ENCODE measurements at places on chromosomes 4 and X. TPM values are rescaled to one million over a fixed set of nuclear protein-coding genes. Genes with fewer than 3 reads are reported as not detected.

DNA sequence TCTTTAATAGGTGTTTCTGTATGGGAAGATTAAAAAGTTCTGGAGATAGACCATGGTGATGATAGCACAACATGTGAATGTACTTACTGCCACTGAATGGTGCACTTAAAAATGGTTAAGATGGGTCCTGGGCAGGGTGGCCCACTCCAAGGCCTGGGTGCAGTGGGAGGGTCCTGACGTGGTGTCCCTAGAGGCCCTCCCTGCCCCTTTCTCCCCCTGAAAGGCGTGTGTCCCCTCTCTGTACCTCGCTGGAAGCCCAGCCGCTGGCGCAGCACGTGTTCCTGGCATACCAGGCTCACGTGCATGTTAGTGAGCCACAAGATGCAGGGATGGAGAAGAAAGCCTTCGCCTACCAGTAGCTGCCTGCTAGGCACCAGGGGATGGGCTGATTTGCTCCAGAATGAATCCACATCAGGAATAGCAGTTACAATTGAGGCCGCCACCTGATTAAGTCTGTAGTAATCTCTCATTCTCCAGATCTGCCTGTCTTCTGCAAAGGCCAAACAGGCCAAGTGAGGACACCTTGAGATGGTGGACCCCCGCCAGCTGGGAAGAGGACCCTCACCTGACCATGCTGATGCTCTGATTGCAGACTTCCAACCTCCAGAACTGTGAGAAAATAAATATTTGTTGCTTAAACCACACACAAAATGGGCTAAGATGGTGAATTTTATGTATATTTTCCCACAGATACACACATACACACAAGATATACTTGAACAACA, 67.5 kb downstream of the COQ2 start:
- DNase-seq, result no peak
- H3K4me3 ChIP-seq, result no peak overlapping the region
- no peak overlapping the region for H3K27ac ChIP-seq
- no peaks in the 10 kb centered on the region for H3K36me3 ChIP-seq
- no peaks in the 10 kb centered on the region for H3K4me1 ChIP-seq
- no peaks in the 10 kb centered on the region for H3K27me3 ChIP-seq

DNA sequence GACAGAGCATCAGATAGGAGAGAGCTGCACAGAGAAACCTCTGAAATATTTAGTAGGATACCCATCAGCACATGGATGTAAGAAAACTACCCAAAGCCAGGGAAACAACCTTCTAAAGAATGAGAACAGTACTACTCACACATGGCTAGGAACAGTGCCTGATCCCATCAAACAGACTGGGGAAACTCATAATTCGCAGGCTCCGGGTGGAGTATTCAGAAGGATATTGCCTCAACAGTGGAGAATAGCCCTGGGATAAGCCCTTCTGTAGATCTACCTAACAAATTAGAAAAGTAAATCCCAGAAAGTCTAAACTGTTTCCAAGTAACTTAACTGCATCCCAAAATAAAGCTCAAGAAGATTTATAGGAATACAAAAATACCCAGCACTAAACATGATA, 17.8 kb downstream of the RCHY1 start:
- H3K27ac ChIP-seq, result no peak overlapping the region
- no peaks in the 10 kb centered on the region for H3K4me1 ChIP-seq
- no peaks in the 10 kb centered on the region for H3K27me3 ChIP-seq

DNA sequence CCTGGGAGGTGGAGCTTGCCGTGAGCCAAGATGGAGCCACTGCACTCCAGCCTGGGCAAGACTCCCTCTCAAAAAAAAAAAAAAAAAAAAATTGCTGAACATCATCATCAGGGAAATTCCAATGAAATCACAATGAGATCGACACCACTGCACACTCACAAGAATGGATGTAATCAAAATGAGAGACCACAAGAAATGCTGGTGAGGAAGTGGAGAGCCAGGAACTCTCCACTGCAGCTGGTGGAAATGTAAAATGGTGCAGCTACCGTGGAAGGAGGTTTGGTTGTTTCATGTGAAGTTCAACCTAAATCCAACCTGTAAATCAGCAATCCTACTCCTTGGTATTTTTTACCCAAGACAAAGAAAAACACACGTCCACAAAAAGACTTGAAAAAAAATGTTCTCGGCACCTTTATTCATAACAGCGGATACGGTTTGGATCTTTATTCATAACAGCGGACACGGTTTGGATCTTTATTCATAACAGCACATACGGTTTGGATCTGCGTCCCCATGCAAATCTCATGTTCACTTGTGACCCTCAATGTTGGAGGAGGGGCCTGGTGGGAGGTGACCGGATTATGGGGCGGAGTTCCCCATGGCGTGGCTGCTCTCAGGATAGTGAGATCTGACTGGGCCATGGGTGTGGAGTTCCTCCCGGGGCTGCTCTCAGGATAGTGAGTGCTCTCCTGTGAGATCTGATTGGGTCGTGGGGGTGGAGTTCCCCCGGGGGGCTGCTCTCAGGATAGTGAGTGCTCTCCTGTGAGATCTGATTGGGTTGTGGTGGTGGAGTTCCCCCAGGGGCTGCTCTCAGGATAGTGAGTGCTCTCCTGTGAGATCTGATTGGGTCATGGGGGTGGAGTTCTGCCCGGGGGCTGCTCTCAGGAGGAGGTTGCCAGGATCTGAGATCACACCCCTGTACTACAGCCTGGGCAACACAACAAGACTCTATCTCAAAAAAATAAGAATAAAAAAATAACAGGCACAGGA, 7.7 kb downstream of the GAK start:
- H3K27me3 ChIP-seq, result no peaks in the 10 kb centered on the region
- H3K27ac ChIP-seq, result no peak overlapping the region
- peaks cover 35% of the 10 kb centered on the region for H3K4me1 ChIP-seq
- H3K4me3 ChIP-seq, result no peak overlapping the region

- H3K36me3 ChIP-seq, result no peaks in the 10 kb centered on the region
- no peaks in the 10 kb centered on the region for H3K4me1 ChIP-seq
- no peak overlapping the region for H3K4me3 ChIP-seq
- H3K27ac ChIP-seq, result no peak overlapping the region
Measured at GRCh38 chrX:150777328-150777992, 84.3 kb downstream of the MTMR1 start.

- no peak for DNase-seq
- no peak overlapping the region for H3K27ac ChIP-seq
- H3K4me3 ChIP-seq, result no peak overlapping the region
Measured at GRCh38 chr4:181301735-181302710, 941.2 kb upstream of the TENM3 start.

DNA sequence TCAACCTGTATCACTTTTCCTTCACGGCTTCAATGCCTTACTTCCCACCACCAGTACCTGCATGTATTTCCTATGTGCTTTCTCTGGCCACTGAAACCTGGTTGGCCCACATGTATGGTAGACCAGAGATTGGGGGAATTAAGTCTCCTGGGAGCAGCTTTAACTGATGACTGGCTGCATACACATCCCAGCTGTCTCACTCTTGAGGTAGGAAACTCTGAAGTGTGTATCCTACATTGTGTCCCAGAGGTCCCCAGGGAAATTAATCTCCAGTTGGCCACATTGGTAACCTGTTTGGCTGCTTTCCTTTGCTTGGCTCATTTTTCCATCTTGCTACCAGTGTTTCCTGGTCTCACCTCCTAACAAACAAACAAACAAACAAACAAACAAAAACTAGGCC, 124.4 kb downstream of the ZNF827 start:
- H3K4me3 ChIP-seq, result no peak overlapping the region
- H3K27ac ChIP-seq, result no peak overlapping the region
- H3K27me3 ChIP-seq, result no peaks in the 10 kb centered on the region

GRCh38 chr4:124067046-124067445, 645.5 kb downstream of the ANKRD50 start:
- peaks cover 4% of the 10 kb centered on the region for H3K4me1 ChIP-seq
- no peaks in the 10 kb centered on the region for H3K27me3 ChIP-seq
- no peaks in the 10 kb centered on the region for H3K36me3 ChIP-seq
- DNase-seq, result no peak
- H3K4me3 ChIP-seq, result no peak overlapping the region

- DNase-seq, result no peak
- no peak overlapping the region for H3K27ac ChIP-seq
- H3K36me3 ChIP-seq, result no peaks in the 10 kb centered on the region
- H3K27me3 ChIP-seq, result no peaks in the 10 kb centered on the region
Measured at GRCh38 chrX:38347136-38347535, 5.3 kb upstream of the OTC start.

DNA sequence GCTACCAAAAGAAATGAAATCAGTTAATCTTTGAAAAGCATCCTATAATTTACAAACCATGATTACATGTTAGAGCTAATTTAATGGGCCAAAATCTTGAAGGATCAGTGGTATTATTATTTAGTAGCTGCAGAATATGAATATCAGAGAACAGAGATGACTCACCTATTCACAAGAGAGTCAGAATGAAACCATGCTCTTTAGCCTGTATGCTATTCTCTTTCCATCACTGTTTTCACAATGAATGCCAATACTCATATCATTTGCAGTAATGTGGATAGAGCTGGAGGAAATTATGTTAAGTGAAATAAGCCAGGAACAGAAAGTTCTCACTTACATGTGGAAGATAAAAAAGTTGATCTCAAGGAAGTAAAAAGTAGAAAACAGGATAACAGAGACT, 414.1 kb downstream of the CENPC start:
- no peak for DNase-seq
- H3K4me3 ChIP-seq, result no peak overlapping the region
- no peaks in the 10 kb centered on the region for H3K27me3 ChIP-seq
- H3K27ac ChIP-seq, result no peak overlapping the region
- no peaks in the 10 kb centered on the region for H3K4me1 ChIP-seq

GRCh38 chrX:40420899-40421729, 159.7 kb upstream of the ATP6AP2 start:
- H3K36me3 ChIP-seq, result no peaks in the 10 kb centered on the region
- H3K4me1 ChIP-seq, result no peaks in the 10 kb centered on the region
- no peak overlapping the region for H3K4me3 ChIP-seq
- no peaks in the 10 kb centered on the region for H3K27me3 ChIP-seq
- DNase-seq, result no peak

GRCh38 chrX:2690856-2691542, at the start of gene CD99:
CD99 (plus strand) TSS chrX:2691295; CDS start chrX:2691361, 66 bp downstream.
- peak within 1 kb of the TSS; percentile 85 for H3K4me3 ChIP-seq
- peak within 1 kb of the TSS; percentile 88 for H3K27ac ChIP-seq
- no peaks in the 10 kb centered on the region for H3K27me3 ChIP-seq
- no peaks in the 10 kb centered on the region for H3K36me3 ChIP-seq
- H3K4me1 ChIP-seq, result no peaks in the 10 kb centered on the region

DNA sequence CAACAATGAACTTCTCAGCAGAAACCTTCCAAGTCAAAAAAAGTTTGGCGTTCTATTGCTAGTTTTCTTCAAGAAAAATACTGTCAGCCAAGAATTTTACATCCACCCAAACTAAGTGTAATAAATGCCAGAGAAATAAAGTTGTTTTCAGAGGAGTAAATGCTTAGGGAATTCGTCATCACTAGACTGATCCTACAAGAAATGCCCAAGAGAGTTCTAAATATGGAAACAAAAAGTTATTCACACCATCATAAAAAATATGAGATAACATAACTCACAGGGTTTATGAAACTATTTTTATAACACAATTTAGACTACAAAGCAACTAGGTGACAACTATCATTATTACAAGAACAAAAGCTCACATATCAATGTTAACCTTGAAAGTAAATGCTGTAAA, 259.5 kb upstream of the GABRA2 start:
- no peaks in the 10 kb centered on the region for H3K4me1 ChIP-seq
- H3K4me3 ChIP-seq, result no peak overlapping the region
- H3K36me3 ChIP-seq, result no peaks in the 10 kb centered on the region
- no peaks in the 10 kb centered on the region for H3K27me3 ChIP-seq
- no peak for DNase-seq

GRCh38 chrX:133813971-133814370, 171.4 kb downstream of the GPC3 start:
- H3K27ac ChIP-seq, result no peak overlapping the region
- no peaks in the 10 kb centered on the region for H3K36me3 ChIP-seq
- H3K4me1 ChIP-seq, result no peaks in the 10 kb centered on the region

GRCh38 chrX:109841257-109841656, 108.2 kb upstream of the ACSL4 start:
- no peak for DNase-seq
- H3K4me1 ChIP-seq, result no peaks in the 10 kb centered on the region
- H3K36me3 ChIP-seq, result no peaks in the 10 kb centered on the region
- H3K4me3 ChIP-seq, result no peak overlapping the region
- H3K27ac ChIP-seq, result no peak overlapping the region
- H3K27me3 ChIP-seq, result no peaks in the 10 kb centered on the region

DNA sequence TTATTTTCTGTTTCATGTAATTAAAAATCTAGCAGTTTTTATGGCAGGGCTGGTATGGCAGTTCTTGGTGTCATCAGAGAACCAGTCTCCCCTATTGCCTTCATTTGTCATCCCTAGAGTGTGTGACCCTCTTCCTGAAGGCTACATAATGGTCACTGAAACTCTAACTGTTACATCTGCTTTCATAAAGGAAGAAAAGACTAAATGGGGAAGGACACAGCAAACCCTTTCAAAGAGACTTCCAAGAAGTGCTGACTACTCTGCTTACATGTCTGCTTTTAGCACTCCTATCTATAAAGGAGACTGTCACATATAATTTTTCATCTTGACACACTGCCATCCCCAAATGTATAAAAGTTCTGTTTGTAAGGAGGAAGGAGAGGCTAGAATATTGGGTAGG, 105.9 kb upstream of the DIAPH2 start:
- no peaks in the 10 kb centered on the region for H3K36me3 ChIP-seq
- H3K27ac ChIP-seq, result no peak overlapping the region
- no peaks in the 10 kb centered on the region for H3K4me1 ChIP-seq
- no peaks in the 10 kb centered on the region for H3K27me3 ChIP-seq
- DNase-seq, result no peak

GRCh38 chr4:158168606-158169005, 4.2 kb downstream of the GASK1B start:
- no peaks in the 10 kb centered on the region for H3K4me1 ChIP-seq
- H3K27ac ChIP-seq, result peak overlapping the region; percentile 88
- H3K27me3 ChIP-seq, result no peaks in the 10 kb centered on the region
- H3K36me3 ChIP-seq, result no peaks in the 10 kb centered on the region
- H3K4me3 ChIP-seq, result peak overlapping the region; percentile 54
- no peak for DNase-seq

DNA sequence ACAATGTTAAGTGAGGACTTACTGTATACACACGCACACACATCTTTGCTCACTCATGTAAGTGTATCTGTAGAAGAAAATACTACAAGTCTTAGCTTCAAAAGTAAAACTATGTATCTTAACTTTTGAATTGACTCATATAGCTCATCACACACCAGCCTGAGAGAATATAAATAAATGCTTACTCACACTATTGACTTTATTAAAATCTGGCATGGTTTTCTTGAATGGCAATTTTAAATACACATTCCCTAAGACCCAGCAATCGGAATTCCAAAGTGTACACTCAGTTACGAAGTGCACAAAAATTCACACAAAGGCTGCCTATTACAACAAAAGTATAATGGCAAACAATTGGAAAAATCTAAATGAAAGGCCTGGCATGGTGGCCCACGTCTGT, 2.0 kb downstream of the ERCC6L start:
- H3K4me3 ChIP-seq, result no peak overlapping the region
- no peak for DNase-seq
- H3K27me3 ChIP-seq, result no peaks in the 10 kb centered on the region

Gene IGFBP7
- 866 TPM for total RNA-seq

Gene CCDC158
- total RNA-seq, result 0.19 TPM

Gene USP26
- not detected for total RNA-seq

Gene FGF13
- total RNA-seq, result 1.3 TPM

Gene HERC5
- 1.6 TPM for total RNA-seq

Gene BEX5
- total RNA-seq, result 4.7 TPM

Gene CXCR3
- 0.20 TPM for total RNA-seq

Gene F8A1
- total RNA-seq, result 8.4 TPM

Measured in right atrium auricular region (tissue), 2 donors.